Right kidney (tissue), 9 donors: ENCODE measurements at places on chromosomes 3 and 15.

- no peak for DNase-seq
Observed at GRCh38 chr3:48652923-48653715, 9.6 kb downstream of the CELSR3 start.

DNA sequence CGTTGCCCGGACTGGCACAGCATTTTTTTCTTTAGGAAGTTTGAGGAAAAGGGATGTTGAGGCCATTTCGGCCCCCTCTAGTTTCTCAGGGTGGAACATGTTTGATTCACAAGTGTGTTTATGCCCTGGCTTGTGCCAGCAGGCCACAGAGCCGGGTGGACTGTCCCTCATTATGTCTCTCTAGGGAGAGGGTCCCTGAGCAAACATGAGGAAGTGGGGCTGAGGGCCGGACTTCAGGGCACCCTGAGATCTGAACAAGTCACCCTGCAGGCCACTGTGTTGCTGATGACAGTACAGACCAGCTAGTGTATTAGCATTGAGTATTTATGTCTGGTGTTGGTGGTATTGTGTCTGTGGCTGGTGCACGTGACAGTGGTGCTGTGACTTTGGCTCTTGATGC lies 34.9 kb downstream of the RNU5B-1 start:
- no peak for DNase-seq

DNA sequence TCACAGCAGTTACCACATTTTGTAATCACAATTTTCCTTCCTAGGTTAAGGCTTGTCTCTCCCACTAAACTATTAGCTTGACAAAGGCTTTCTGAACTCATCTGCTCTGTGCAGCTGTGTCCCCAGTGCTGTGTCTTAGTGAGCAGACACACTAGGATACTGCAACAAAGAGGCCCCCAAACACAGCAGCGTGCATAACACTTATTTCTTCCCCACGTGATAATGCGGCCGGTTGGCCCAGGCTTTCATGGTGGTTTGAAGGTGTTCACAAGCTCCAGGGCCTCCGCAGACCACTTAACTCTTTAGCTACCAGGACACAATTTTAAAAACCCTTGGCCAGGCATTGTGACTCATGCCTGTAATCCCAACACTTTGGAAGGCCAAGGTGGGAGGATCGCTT lies 2.2 kb upstream of the HDAC11 start:
- DNase-seq = no peak

DNA sequence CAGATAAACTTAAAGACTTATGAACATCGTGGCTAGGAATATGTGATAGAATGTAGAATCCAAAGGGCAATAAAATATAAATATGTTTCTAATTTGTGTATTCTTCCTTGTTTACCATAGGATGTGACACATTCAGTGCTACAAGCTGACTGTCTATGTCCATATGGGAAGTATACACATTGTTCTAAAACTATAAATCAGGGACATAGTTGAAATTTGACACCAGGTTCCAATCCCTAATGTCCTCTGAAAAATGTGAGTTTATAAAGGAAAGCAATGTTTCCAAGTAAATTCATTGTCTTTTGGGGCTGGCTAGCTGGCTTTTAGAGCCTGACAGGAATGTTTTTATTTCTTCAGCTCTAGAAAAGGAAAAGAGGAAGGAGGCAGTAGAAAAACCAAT lies 273.6 kb downstream of the CNTN4 start:
- no peak for DNase-seq

- DNase-seq = no peak
Observed at GRCh38 chr3:50913260-50913659, 238.5 kb downstream of the DOCK3 start.

DNA sequence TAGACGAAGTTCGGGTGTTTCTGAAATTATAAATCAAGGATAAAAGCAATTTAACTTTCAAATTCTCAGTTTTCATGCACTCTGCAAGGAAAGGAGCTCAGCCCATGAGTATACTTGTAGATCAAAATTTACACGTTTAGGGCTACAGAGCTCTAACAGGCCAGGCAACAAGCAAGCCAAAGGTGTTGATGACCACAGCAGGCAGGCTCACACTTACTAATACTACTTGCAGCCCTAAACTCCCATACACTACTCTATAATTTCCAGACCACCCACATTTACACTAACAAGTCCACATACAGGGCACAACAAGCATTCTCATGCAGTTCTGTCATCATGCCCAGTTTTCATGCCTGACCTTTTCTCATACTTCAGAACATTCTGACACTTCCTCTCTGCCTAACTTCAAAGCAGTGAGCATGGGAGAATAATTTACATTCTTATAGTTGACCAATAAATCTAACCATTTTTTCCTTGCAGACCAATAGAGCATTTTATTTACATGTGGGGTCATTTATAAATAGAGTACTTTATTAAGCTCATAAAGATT lies 124.7 kb upstream of the FRMD4B start:
- no peak for DNase-seq

DNA sequence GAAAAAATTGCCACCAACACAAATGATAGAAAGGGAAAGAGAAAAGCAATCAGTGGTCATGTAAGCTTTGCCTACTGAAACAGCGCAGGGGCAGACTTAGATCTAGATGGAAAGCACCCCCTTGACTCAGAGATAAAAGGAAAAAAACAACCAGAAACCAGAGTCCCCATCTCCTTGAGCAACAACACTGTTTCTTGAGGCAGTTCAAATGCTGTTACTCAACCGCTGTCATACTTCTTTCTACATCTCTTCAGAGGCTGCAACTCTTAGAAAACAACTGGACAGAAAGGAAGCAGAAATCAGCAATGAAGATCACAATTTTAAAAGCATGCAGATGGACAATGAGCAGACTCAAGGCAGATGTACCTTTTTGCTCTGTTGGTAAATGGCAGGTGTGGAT lies 36.5 kb downstream of the FSIP1 start:
- DNase-seq = no peak

- no peak for DNase-seq
Observed at GRCh38 chr15:39870537-39870936, 49.5 kb downstream of the GPR176 start.

DNA sequence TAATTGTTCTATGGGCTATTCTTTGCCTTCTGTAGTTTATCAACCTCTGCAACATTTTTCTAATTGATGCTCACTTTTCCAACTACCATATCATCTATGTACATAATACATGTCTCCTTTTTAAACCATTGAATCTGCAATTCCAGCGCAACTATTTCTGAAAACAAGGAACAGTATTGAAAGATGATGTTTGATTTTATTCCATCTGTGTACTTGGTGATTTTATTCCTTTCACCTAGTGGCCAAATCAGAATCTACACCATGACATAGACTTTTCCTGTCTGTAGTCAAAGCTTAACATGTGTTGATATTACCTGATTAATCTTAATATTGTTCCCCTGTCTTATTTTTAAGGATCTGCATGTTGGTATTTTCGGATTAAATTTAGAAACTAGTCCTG lies 13.0 kb downstream of the NKTR start:
- no peak for DNase-seq

- no peak for DNase-seq
Observed at GRCh38 chr3:67001086-67001861, 3.2 kb downstream of the KBTBD8 start.

DNA sequence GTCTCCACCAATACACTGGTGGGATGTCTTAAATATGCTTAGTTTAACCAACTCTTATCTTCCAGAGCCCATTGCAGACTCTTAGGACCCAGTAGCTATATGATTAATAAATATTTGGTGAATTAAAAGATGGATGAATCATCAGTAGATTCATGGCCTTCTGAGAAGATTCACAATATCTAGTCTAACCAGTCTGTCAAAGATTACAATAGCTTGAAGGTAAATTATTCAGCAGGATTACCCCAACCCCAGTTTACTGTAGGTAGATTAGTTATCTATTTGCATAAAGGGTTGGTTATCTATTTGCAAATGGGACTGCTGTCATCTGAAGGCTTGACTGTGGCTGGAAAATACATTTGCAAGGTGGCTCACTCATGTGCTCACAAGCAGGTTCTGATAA lies 239.4 kb upstream of the THRB start:
- DNase-seq = no peak

GRCh38 chr3:66703501-66703900 lies 202.7 kb upstream of the LRIG1 start:
- DNase-seq = no peak

DNA sequence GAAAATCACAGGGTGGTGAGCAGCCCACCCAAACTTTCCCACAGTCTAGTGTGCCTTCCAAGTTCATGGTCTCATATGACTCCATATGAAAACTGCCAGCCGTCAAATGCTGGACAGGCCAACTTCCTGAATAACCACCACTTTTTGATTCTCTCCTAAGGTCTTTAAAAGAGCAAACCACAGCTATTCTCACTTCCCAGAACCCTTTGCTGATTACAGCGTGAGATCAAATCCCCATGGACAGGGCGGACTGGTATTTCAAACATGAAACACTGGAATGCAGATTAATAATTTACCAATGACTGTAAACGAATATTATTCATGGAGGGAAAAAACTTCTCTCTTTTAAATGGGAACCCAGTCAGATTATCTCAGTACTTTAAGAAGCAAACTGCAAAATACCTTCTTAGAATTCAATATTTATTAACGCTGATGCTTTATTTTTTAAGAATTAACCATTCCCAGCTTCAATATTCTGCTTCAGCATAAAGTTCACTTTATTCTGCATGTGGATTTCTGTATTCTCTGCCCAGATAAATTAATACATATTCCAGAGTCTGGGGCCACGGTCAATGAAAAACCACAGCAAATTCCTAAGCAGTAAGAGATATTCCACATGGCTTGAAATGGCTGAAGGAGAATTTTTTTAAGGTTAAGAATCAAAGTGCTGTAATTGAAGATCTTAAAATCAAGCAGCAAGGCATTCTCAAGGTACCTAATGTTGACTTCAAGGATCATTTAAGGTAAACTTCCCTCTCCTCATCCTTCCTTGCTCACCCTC lies 42.9 kb downstream of the MYO1E start:
- DNase-seq = no peak

- no peak for DNase-seq
Observed at GRCh38 chr3:169478566-169479313, 184.8 kb downstream of the MECOM start.

DNA sequence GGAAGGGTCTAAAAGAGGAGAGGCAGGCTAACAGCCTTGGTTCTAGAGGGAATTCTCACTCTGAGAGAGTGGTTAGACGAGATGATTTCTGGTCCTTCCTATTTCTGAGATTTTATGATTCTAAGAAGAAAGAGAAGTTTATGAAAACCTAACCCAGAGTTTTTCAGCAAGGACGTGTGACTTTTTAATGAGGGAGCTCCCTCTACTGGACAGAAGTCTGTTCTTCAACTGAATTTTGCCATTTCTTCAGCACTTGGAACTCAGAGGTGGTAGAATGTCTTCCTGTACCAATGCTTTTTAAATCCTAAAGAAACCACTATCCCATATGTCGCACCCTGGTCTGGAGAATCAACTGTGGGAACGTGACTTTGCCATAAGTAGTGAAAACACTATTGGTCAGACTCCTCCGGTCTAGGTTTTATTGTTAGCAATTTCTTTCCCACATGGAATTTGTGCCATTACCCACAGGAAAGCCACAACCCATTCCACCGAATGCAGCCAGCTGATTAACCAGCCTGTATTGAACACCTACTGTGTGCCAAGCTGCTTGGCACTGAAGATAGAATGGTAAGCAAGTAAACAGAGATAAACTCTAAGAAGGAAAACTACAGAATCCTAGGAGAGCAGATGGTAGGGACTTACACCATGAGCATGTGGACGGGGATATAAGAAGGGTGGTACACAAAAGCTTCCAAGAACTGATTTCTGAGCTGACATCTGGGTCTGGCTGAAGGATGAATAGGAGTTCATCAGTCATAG lies 199.5 kb upstream of the LMCD1 start:
- DNase-seq = peak; percentile 21

DNA sequence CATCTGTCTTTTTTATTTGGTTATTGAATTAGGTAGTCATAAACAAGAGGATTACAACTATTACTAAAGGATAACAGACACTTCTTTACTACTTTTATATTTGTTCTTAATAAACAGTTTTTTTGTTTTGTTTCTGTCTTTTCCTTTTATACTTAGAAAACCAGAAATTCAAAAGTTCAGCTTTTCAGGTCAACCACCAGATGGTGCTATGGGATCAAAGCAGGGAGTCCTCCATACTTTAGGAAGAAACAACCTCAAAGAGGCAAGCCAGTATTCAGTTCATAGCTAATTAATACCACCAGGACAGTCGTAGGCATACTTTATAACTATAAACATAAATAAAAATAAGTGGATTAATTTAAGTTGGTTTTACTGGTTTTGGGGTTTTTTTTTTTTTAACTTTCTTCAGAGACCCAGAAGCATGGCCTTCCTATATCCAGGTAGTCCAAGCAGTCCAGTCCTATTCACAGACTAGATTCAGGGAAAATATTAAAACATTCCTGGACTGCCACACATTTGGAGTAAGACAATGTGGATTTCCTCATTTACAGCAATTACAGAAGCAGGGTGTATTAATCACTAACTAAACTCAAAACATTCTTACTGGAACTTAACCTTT lies 16.0 kb upstream of the EID1 start:
- DNase-seq = no peak

- DNase-seq = no peak
Observed at GRCh38 chr3:130925628-130926027, 31.7 kb downstream of the ATP2C1 start.

- DNase-seq = no peak
Observed at GRCh38 chr3:182435860-182436259, 357.4 kb upstream of the ATP11B start.

- DNase-seq = no peak
Observed at GRCh38 chr3:46661776-46662766, 31.4 kb downstream of the ALS2CL start.

- DNase-seq = peak; percentile 78
Observed at GRCh38 chr15:80152896-80153876, at the start of gene FAH. Gene FAH, plus strand, starts transcription at chr15:80152999. Its CDS starts 56 bp downstream, at chr15:80153055.

DNA sequence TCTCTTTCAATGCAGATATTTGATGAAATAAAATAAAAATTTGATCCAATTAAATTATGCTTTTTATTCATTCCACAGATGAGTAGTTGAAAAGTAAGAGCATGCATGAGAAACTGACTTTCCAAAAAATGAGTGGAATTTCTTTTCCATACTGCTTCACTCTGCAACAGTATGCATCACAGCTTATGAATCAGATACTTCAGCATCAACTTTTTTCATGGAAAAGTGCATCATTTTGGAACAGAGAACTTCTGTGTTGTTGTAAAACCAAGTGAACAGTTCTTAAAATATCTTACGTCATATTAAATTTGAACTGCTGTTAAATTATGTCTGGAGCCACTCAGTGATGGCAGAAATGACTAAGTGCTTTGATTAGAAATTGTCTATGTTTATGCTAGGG lies 16.7 kb upstream of the SLC7A14 start:
- no peak for DNase-seq

DNA sequence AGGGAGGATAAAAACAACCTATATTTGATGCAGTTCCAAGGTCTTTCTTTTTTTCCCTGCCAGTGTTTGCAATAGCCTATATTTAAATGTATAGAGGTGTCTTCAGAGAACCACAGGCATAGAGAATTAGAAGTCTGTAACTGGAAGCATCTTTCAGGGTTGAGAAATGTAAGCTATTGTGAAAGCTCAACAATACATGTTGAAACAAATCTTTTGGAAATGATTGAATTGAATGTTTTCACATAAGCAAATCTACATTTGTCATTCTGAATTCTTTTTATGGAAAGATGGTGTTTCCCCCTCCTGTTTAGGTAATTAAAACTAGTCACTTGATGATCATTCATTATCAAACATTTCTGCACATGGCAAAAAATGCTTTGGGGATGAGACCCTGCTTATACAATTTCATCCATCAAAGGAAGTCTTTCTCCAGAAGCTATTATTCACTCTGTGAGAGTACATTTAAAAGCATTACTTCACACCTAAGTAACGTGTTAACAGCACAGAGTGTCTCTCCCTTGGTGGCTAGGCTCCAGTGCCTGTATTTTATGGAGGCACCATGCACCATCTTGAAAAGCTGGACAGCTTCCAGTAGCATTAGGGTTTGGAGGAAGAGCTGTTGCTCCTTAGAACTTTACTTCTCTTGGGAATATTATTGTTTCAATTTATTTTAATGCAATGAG lies 406.2 kb downstream of the LSAMP start:
- DNase-seq = no peak
